ENCODE measurements at places on chromosomes 6 and 20.

- DNase-seq, result no peak
Observed at GRCh38 chr6:129575378-129576118, 134.4 kb downstream of the ARHGAP18 start.

GRCh38 chr20:24955045-24955444, 6.0 kb downstream of the CST7 start:
- DNase-seq, result no peak

DNA sequence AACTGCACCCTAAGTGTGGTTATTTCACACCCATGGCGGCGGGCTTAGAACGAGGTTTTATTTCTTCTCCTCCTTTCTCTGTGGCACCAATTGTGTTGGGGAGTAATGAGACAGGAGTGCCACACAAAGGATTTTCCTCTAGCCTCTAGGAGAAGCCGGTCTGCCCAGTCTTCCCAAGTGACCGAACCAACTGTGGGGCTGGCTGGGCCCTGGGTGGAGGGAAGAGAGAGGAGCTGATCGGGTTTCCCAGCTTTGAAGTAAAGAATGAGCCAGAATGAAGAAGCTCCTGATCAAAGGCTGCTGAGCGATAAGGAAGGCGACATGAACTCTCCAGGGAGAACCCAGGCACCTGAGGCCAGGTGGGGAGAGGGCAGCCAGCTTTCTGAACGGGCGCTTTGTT, 616.0 kb upstream of the BTBD3 start:
- no peak for DNase-seq

- DNase-seq, result no peak
Observed at GRCh38 chr20:41903586-41903985, 285.4 kb upstream of the CHD6 start.

Data from endothelial cell (in vitro differentiated cells).